BJ (cell line): ENCODE measurements at places on chromosomes 5 and 9. TPM values are rescaled to one million over a fixed set of nuclear protein-coding genes. Genes with fewer than 3 reads are reported as not detected.

GRCh38 chr9:135661816-135662560, 1.1 kb upstream of the LCN9 start:
- no peak for DNase-seq

DNA sequence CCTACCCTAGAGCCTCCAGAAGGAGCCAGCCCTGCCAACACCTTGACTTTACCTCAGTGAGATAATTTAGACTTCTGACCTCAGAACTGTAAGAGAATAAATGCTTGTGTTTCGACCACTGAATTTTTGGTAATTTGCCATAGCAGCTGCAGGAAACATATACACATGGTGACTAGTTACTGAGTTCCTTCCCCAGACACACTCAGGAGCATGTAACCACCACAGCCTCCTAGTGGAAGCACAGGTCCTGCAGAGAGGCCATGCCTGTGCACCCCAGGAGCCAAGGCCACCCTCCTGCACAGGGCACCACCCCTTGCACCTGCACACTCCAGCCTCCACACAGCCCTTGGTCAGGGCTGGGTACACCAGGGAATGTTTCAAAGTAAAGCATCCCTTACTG, 7.6 kb upstream of the CAMSAP1 start:
- DNase-seq = no peak

DNA sequence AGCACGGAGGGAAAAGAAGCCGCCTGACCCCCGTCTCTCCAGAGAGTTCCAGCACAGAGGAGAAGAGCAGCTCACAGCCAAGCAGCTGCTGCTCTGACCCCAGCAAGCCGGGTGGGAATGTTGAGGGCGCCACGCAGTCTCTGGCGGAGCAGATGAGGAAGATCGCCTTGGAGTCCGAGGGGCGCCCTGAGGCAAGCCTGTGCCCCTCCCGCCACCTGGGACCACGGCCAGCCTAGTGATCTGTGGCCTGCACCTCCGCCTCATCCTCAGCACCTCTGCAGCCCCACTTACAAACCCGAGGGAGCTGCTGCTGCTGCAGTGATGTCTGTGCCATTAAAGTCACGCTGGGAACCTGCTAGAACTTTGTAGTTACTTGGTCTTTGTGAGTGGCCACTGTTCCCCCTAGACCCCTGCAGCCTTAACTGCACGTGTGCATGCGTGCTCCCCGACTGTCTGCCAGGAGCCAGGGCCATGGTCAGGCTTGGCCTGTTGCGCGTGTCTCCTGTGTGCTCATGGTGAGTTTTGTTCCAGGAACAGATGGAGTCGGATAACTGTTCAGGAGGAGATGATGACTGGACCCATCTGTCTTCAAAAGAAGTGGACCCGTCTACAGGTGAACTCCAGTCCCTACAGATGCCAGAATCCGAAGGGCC, 12.5 kb downstream of the SQSTM1 start:
- no peak for DNase-seq

DNA sequence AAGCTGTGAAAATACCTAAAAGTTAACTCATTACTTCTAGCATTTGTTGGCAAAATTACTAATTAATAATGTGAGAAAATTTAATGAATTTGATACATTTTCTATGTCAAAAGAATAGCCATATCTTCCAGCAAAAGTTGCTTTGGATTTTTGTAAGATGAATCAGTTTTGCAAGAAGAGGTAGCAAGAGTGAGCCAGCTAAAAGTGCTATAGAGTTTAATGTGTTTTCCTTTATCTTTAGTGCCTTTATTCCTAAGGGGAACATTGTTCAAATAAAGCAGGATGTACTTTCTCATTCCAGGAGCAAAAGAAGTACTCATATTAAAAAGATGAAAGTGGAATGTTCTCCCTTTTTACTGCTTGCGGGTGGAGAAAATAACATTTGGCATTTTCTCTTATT, 622.2 kb downstream of the ANXA1 start:
- DNase-seq = no peak

GRCh38 chr5:169300468-169301385, at the start of gene SLIT3:
TSS of gene SLIT3 (minus strand) at chr5:169301139. CDS start at chr5:169300709, 430 bp downstream.
- DNase-seq = peak; percentile 33

GRCh38 chr5:138051441-138052296, 18.8 kb upstream of the FAM13B start:
- DNase-seq = no peak

DNA sequence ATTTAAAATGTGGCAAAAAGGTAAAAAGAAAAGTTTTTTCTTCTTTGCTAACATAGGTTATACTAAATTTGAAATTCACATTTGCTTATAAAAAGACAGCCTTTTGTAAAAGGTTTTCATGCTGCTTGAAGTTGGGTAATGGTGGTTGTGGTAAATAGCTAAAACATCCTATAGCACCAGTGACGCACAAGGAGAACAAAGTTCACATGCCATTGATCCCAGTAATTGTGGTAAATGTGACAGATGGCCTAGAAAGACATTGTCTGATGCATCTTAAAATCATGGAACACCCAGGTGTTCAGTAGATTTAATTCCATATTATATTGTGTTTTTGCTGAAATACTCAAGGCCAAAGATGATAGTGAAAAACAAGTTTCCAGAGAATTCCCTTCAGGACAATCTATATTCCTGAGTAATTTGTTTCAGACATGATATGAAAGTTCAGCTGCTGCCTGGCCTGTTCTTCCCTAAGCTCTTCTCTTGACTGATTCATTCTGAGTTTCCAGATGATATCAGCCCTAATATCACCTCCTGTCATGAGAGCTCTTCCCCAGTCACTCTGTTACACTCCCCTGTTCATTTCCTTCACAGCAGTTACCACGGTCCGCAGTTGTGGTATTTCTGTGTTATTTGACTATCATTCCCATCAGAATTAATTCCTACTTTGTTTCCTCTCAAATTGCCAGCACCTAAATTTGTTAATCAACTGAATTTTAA, 4.6 kb upstream of the FBXL17 start:
- DNase-seq = no peak

The PRXL2C gene
- 10.6 and 13.1 TPM in 2 replicates for polyA plus RNA-seq
